ENCODE measurements at places on chromosomes 5 and 9.

- DNase-seq, result peak; percentile 84
These were observed 17.0 kb upstream of the CRB2 start for GRCh38 chr9:123338710-123339665.

DNA sequence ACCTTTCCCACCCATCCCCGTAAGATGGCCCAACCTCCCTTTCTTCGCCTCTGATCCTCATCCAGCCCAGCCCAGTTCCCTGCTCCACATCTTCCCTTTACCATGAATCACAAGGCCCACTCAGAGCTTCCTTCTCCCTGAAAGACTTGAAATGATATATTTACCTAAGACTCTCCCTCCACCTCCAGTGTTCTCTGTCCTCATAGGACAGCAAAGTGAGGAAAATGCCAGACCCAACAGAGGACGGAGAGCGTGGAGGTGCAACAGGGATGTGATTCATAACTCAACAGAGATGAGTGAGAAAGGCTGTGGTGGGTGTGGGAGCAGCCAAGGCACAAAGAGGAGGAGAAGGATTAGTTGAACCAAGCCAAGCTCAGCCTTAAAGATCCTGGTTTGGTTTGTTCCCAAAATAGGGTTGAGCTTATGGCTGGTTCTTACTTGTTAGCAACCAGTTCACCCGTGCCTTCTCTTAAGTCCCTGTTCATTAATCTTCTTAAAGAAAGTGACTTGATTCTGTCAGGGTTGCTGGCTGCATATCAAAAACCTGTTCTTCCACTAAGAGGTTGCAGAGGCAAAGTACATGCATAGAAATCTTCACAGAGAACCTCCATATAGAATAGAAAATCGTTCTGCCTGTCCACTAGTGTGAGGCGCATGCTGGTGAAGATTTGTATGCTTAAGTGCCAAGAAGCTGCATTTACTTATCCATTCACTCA is 183.2 kb downstream of the ACTL7B start:
- DNase-seq, result no peak

- no peak for DNase-seq
These were observed 478.8 kb upstream of the TNC start for GRCh38 chr9:115596746-115597080.

- DNase-seq, result no peak
These were observed 91.2 kb downstream of the CWC27 start for GRCh38 chr5:64859881-64860280.

DNA sequence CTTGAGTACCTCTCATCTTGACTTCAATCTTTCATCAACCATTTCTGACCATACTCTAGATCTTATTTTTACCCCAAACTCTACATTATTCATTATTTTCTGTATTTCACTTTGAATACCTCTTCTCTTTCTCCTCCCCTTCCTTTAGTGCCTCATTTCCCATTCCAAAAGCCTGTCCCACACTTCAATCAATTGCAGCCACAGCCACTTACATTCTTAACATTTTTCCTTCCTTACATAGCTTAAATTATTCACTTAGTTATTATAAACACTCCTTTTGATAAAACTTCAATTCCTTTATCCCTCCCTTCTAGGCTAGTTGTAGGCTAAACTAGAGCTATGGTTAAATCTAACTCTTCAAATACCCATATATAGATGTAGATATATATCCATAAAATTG is 344.0 kb downstream of the PRR16 start:
- no peak for DNase-seq

- DNase-seq, result peak; percentile 8
These were observed 88.6 kb upstream of the RASGRF2 start for GRCh38 chr5:80871541-80871961.

GRCh38 chr5:14744296-14745187 is 80.0 kb downstream of the OTULIN start:
- no peak for DNase-seq

DNA sequence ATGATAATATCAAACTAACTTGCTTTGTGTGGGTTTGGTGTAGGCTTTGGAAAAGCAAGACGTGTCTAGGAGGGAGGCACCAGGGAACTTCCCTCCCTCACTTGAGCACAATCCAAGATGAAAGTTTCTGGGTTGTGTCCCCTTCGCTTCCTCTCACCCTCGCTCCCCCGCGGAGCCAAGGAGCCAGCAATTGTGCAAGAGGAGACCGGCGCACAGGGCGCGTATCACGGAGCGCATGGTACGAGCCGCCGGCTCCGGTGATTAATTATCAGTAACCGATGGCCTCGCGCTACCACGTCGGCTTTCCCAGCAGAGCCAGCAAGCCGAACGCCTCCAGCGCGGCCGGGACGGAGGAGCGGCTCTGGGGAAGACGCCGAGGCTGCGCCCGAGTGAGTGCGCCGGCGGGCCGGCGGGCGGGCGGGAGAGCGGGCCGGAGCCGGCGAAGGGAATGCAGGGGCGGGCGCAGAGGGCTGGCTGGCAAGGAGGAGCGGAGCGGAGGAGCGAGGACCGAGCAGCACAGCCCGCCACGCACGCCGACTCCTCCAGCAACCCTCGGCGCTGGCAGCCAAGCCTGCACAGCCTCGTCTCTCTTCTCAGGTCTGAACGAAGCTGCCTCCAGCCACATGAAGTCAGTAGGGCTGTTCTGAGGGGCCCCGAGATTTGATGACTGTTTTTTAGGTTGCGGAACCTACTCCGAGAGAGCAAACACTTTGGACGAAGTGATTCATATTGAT is 143.6 kb downstream of the BNC2 start:
- peak; percentile 12 for DNase-seq

DNA sequence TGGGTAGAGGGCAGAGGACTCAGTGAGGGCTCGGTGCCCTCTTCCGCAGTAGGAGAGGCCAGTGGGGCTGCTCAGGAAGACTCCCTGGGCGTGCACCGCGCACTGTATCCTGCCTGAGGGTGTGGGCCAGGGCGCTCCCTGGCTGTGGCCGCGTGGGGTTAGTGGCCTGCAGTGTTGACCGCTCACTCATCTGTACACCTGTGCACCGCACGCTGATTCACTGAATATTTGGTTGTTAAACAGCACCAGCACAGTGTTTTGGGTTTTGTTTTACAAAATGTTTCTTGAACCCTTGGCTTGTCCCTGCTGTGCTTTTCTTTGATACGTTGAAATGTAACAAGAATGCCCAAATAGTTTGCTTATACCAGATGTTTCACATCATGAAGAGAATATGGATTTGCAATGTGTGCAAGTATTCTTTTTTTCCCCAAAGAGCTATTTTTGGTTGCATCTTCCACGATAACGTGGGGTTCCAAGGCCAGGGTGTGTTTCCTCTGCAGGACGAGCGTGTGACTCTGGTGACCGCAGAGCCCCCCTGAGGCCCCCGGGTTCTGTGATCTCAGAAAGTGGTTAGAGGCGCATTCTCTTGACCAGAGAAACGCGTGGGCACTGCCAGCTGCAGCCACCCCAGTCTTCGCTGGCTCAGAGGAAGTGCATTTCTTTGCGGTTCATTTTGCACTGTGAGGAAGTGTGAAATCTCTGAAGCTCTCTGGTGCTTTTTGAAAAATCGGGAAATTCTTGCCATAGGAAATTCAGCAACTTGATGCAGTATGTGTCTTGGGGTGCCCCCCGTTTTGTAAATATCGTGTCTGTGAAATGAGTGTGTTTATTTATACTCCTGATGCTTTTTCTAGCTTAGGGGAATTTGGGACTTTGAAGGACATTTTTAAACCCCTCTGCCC is 46.9 kb downstream of the AHRR start:
- peak; percentile 46 for DNase-seq

GRCh38 chr5:89125372-89125771 is 242.4 kb upstream of the MEF2C start:
- no peak for DNase-seq

DNA sequence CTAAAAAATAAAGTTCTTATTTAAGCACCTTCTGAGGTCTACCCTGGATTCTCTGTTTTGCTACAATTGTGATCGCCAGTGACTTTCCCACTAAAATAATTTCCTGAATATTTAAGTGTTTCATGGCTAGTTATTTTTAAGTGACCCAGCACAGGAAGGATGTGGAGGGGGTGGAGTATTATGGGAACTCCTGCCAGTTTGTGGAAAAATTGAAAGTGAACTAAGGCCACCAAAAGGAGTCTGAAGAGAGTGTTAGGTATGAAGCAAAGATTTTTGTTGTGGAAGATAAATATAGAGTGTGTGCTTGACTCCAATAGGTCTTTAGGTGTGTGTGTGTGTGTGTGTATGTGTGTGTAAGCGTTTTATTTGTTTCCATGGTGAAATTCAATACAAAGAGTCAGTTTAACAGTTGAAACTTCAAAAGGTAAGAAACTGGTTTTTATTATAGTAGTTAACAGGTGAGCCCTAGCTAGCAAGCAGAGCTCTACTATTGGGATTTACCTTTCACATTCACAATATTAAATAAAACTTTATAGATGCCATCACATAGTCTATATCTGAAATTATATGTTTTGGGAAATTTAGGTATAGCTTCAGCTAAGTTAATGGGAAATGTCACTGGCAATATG is 25.6 kb downstream of the RASGRF2 start:
- no peak for DNase-seq

DNA sequence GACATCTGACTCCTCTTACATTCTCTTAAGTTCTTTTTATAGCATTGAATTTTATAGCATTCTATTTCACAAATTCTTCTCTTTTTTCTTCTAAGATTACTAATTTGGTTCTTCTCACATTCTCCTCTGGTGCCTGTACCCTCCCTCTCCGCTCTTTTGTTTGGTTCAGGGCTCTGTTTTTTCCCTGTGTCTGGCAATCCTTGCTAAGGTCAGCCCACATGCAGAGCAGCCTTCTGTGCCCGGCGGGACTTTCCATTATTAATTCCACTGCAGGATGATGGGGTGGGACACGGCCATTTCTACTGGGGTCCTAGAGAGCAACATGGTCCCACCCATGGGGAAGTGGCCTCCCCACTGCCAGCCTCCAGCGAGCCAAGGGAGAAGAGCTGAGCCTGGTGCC is 9.8 kb upstream of the TRAF2 start:
- DNase-seq, result no peak

DNA sequence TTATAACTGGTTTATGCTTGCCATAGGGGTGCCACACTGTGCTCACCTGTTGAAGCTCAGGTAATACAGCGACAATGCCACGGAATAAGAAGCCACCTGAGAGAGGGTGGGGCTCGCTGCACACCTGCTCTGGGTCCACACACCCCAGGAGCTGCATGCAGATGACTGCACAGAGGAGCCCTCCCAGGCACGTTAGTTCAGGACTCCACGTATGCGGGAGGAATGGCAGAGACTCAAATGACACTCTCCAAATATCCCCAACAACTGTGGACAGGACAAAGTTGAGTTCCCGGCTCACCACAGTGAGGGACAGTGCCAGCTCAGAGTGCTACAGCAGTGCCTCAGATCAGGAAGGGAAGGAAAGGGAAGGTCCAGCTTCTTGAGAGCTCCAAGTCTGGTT is 5.8 kb upstream of the FCN1 start:
- DNase-seq, result no peak

- DNase-seq, result no peak
These were observed 14.3 kb downstream of the PTPA start for GRCh38 chr9:129125478-129125877.

DNA sequence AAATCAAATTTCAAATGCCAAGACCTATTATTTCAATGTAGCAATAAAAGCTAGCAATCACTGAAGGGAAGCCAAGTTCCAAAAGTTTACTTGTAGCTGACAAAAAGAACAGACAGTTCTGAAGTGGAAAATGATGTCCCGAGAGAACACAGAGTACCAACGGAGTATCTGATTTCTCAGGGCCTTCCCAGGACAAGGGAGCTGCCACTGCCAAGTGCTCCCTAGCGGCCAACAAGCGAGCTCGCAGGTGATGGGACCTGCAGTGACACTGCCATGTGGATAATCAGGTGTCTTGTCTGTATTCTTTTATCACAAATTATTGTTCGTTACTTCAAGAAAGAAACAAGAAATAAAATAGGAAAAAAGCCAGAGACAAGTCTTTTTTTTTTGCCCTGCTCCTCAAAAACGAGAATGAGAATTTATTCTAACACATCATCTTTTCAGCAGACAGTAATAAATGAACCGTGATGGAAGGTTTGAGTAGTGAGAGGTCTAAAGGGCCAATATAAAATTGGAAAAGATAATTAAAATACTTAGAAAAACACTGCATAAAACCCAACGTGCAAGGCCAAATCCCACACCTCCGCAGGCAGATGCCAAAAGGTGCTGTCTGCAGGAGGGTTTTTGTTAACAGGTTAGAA is 159.4 kb downstream of the MYO10 start:
- DNase-seq, result no peak

GRCh38 chr9:3330792-3331420 is 194.9 kb downstream of the RFX3 start:
- DNase-seq, result no peak

DNA sequence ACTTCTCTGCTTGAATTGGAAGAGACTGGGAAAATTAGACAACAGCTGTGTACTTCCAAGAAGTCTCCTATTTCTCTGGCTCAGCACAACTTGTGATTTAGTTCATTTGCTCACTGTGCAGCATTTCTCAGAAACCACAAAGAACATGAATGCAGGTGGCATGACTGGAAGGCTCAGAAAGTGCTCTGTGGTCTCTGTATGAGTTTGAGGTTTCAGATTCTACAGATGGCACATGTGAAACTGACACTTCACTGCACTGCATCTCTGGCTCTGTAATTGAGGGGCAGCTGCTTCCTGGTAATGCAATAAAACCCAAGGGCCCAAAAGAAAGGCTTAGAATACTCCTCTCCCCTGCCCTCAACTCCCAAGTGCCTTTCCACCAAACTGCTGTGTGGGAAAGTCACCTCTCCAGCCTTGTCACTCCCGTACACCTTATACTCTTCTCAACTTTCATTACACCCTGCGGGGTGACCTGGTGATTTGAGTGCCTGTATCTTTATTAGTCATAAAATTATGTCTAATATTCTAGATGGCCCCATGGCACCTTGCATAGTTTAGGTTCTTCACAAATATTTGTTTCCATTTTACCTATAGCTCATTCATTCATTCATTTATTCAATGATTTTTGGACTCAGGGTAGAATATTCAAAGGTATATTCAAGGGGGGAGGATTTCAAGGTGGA is 82.5 kb downstream of the ESM1 start:
- DNase-seq, result peak; percentile 60

DNA sequence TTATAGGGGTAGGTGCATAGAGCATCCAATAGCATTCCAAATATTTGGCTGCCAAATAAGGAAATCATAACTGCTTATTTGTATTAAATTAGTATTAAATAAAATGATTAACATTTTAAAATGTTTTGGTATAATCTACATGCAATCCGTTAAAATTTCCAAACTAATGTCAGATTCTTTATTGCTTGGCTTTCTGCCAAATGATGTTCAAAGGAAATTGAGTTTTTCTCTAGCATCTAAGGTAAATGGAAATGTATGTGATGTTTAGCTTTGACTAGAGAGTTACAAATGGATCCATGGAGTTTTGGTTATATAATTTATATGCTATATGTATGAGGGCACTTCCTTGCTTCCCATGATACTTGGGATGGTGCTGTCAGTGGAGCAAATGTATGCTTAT is 121.7 kb downstream of the ZCCHC7 start:
- no peak for DNase-seq

GRCh38 chr9:125649826-125650225 is 57.2 kb downstream of the MAPKAP1 start:
- DNase-seq, result no peak

DNA sequence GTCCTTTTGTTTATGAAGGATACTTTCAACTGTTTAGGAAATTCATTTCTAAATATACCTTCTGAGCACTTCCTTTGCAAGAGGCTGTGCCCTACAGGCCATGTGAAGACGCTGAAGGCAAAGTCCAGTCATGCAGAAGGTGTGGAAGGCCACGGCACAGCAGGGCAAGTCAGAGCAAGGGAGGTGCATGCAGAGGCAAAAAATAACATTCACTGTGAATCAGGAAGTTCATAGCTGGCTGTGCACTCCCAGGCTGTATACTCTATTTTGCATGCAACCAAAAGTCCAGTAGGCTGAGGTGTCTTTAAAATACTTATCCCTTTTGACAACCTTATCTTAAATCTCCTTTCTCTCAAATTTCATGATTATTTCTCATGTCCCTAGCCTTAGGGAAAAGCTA is 50.3 kb downstream of the GNAQ start:
- DNase-seq, result no peak
